ENCODE measurements at places on chromosomes 1 and 21.

DNA sequence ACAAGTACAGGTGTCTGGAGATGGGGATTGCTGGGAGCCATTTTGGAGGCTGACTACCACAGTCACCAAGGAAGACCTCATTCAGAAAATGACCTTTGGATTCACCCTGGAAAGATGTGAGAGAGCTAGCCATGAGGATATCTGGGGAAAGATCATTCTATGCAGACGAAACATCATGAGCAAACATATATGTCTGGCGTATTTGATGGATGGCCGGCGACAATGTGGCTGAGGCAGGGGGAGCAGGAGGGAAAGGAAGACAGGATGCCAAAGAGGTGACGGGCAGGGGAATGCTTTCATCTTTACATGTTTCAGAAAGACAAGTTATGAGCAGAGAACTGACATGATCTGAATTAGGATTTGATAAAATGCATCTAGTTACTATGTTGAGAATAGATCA is 61.5 kb upstream of the SOX13 start:
- no peak for DNase-seq
- H3K27me3 ChIP-seq: peaks cover 8% of the 10 kb centered on the region
- H3K27ac ChIP-seq: no peak overlapping the region
- no peaks in the 10 kb centered on the region for H3K4me1 ChIP-seq
- no peak overlapping the region for H3K4me3 ChIP-seq

- H3K4me1 ChIP-seq: no peaks in the 10 kb centered on the region
- no peak overlapping the region for H3K4me3 ChIP-seq
- H3K36me3 ChIP-seq: no peaks in the 10 kb centered on the region
- H3K27me3 ChIP-seq: peaks cover 18% of the 10 kb centered on the region
These were observed 16.2 kb upstream of the TP53BP2 start for GRCh38 chr1:223861904-223862303.

DNA sequence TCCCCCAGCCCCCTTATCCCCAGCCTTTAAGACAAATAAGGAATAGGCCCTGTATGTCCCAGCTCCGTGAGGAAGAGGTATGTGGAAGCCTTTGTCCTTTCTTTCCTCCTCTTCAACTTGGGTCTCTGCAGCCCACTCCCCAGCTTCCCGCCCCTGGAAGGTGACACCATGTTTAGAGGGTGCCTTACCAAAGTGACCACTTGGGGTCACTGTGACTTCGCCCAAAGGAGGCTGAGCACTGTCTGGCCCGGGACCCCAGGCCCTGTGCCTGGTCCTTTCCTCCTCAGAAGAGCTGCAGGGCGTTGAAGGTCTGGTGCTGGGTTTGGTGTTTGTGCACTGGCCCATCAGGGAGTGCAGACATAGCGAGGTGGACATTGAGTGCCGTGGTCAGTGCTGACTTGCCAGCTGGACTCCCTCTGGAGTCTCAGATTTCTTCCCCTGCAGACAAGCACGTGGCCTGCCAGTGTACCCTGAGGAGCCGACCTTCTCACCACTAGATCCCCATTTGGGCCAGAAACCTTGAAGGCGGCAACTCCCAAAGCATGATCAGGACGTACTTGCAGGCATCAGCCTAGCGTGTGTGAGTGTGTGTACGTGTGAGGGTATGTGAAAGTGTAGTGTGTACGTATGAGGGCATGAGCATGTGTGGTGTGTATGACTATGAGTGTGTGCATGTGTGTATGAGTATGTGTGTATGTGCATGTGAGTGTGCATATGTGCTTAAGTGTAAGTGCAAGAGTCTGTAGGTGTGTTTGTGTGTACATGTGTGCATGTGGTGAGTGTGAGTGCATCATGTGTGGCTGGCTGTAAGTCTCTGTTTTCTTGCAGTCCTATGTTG is 181.4 kb upstream of the KIAA0040 start:
- H3K4me3 ChIP-seq: no peak overlapping the region
- DNase-seq: no peak
- no peaks in the 10 kb centered on the region for H3K36me3 ChIP-seq
- peaks cover 4% of the 10 kb centered on the region for H3K27me3 ChIP-seq

- no peak overlapping the region for H3K4me3 ChIP-seq
- peaks cover 6% of the 10 kb centered on the region for H3K4me1 ChIP-seq
- H3K36me3 ChIP-seq: peaks cover 45% of the 10 kb centered on the region
- H3K27me3 ChIP-seq: no peaks in the 10 kb centered on the region
- no peak overlapping the region for H3K27ac ChIP-seq
- DNase-seq: no peak
These were observed 12.8 kb downstream of the ZDHHC18 start for GRCh38 chr1:26839339-26839722.

DNA sequence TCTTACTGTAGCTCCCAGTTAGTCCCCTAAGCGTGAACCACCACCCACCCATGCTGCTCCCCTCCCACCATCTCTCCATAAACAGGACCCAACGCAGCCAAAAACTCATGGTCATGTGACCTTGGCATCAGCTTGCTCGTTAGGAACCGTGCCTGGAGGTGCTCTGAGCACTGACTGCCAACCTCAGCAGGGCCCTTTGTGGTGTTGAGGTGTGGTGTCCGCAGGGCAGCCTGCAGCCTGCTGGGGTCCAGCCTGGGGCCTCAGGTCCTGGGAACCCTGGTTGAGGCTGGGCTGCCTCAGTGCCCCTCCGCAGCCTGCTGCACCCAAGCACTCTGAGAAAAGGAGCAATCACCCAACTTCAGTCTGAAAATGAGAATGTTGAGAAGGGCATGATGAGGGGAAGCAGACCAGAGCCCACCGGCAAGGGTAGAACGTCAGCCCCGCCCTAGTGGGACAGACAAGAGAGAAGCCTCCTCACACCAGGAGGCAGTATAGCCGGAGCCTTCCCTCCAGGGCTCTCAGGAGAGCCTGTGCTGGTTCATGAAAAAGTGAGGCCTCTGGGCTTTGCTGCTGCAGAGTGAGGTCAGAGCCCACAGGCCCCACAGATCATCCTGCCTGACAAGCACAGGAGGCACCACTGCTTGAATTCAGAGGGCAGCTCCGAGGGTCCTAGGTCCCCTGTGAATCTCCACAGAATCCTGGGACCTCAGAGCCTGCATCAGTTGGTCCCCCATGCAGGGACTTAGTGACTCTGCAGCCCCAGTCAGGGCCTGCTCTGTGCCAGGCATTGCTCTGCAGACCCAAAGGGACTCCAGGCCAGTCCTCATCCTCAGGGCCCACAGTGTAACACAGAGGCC is 4.9 kb upstream of the COL6A2 start:
- peaks cover 3% of the 10 kb centered on the region for H3K27me3 ChIP-seq
- H3K4me1 ChIP-seq: no peaks in the 10 kb centered on the region
- H3K4me3 ChIP-seq: no peak overlapping the region
- peaks cover 1% of the 10 kb centered on the region for H3K36me3 ChIP-seq

DNA sequence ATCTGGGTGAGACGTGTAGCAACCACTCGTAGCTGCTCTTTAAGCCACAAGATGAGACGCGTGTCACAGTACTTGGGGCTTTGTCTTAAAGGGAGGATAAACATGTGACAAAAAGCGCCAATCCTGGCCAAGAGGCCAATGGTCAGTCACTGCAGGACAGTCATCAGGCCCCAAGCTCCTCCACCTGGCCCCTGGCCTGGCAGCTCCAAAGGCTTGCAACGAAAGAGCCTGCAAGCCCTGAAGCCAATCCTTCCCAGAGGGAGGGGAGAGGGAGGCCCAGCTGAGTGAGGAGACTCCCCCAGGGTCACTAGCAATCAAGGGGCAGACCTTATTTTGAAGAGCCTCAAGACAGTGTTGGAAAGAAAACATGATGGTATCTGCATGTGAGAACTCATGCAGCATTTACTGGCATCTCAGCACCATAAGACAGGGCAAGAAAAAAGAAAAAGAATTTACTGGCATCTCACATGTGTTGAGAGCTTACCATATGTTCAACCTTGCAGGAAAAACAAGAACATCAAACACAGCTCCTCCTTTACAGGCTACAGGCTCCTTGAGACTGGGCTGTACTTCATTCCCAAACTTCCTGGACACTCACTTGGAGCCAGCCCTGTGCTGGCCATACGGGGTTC is 11.4 kb downstream of the GLIS1 start:
- H3K4me1 ChIP-seq: no peaks in the 10 kb centered on the region
- H3K27me3 ChIP-seq: peaks cover 15% of the 10 kb centered on the region
- H3K36me3 ChIP-seq: no peaks in the 10 kb centered on the region
- H3K4me3 ChIP-seq: no peak overlapping the region
- H3K27ac ChIP-seq: no peak overlapping the region
- DNase-seq: no peak

DNA sequence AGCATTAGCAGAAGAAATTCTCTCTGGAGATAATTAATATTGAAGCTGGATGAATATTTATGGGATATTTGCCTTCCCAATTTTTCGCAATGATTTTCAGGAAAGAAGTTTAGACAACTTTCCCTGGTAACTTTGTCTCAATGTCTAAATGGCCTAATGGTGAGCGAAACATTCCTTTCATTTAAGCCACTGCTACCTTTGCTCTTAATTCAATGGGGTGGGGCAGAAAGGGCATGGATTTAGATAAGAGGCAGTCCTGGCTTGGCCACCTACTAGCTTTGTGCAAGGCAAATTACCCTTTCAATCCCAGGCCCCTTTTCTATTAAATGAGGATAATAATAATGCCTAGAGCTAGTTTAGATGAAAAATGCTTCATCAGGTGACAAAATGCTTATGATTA is 27.1 kb upstream of the LYST start:
- no peaks in the 10 kb centered on the region for H3K27me3 ChIP-seq
- H3K4me3 ChIP-seq: no peak overlapping the region
- DNase-seq: no peak
- H3K27ac ChIP-seq: no peak overlapping the region

- H3K27ac ChIP-seq: peak overlapping the region; percentile 78
- peaks cover 6% of the 10 kb centered on the region for H3K27me3 ChIP-seq
- DNase-seq: peak; percentile 17
- peaks cover 36% of the 10 kb centered on the region for H3K4me1 ChIP-seq
- H3K4me3 ChIP-seq: peak overlapping the region; percentile 89
- peaks cover 12% of the 10 kb centered on the region for H3K36me3 ChIP-seq
These were observed 25.3 kb upstream of the PIK3CD start for GRCh38 chr1:9626201-9626608.

DNA sequence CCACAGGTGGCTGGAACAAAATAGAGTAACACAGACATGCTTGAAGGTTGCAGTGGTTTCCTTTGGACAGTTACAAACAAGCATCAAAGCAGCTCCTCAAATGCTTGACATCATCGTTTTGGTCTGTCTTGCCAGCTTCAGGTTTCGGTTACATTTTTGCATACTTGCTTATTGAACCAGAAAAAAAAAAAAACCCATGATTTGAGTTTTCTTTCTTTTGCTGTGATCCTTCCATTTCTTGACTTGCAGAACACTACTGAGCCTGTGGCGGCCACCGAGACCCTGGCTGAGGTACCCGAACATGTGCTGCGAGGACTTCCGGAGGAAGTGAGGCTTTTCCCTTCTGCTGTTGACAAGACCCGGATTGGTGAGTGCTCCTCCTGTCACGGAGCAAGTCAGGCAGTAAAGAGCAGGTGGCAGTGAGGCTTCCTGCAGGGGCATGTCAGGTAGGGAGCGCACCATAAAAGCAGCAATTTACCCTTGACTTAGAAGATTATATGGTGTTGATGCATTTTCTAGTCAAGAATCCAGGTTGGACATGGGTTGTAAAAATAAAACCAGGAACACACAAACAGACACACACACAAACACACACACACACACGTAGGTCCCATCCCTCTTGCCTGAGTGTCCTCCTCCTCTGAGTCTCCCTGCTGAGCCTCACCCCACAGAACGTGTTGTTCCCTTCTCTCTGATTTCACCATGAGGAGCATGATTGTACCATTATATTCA is 30.9 kb downstream of the PRDM2 start:
- peak; percentile 83 for DNase-seq
- no peaks in the 10 kb centered on the region for H3K27me3 ChIP-seq
- peak overlapping the region; percentile 83 for H3K4me3 ChIP-seq

- H3K36me3 ChIP-seq: no peaks in the 10 kb centered on the region
- H3K4me3 ChIP-seq: no peak overlapping the region
- no peaks in the 10 kb centered on the region for H3K4me1 ChIP-seq
- H3K27ac ChIP-seq: no peak overlapping the region
These were observed 224.1 kb downstream of the TRABD2B start for GRCh38 chr1:47772960-47773682.

DNA sequence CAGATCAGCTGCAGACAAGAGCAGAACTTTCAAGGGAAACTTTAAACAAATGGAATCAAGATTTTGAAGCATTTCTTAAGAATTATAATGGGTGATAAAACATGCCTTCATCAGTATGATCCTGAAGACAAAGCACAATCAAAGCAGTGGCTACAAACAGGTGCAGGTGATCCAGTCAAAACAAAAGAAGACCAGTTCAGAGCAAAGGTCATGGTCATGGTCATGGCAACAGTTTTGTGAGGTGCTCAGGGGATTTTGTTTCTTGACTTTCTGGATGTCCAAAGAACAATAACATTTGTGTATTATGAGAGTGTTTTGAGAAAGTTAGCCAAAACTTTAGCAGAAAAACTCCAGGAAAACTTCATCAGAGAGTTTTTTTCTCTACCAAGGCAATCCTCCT is 681.7 kb upstream of the PTBP2 start:
- H3K36me3 ChIP-seq: no peaks in the 10 kb centered on the region
- no peak for DNase-seq
- H3K27ac ChIP-seq: no peak overlapping the region
- no peak overlapping the region for H3K4me3 ChIP-seq
- no peaks in the 10 kb centered on the region for H3K27me3 ChIP-seq

GRCh38 chr21:27480841-27481261 is 514.0 kb upstream of the ADAMTS5 start:
- no peak overlapping the region for H3K4me3 ChIP-seq
- no peak for DNase-seq
- no peaks in the 10 kb centered on the region for H3K36me3 ChIP-seq
- no peak overlapping the region for H3K27ac ChIP-seq
- H3K27me3 ChIP-seq: no peaks in the 10 kb centered on the region

- no peaks in the 10 kb centered on the region for H3K4me1 ChIP-seq
- H3K4me3 ChIP-seq: no peak overlapping the region
- no peak for DNase-seq
- peaks cover 3% of the 10 kb centered on the region for H3K27me3 ChIP-seq
- H3K36me3 ChIP-seq: no peaks in the 10 kb centered on the region
- no peak overlapping the region for H3K27ac ChIP-seq
These were observed 357.6 kb upstream of the NR5A2 start for GRCh38 chr1:199669916-199670315.

DNA sequence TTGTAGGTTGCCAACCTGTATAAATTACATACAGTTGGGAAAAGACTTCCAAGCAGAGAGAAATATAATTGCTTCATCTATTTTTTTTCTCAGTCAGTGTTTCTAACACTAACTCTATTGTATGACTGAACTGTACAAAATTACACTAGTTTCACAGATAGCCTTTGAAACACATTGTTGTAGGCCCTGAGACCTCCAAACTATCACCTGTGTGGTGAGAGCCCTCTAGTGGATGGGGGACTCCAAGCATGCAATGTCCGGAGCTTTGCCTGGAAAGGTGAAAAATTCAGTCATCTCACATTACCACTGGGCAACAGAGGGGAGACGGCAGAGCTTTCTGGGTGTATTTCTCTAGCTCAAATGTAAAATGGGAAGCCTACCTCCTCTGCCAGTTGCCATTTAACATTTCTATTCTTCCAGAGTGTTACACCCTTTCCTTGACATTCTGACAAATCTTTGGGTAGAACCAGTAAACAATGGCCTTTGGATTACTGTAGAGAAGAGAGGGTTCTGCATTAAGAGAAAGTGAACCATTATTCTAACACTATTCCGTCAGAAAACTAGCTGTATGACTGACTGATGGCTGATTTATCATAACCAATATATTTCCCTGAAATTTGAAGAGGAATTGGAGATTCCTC is 212.2 kb downstream of the LYPLAL1 start:
- no peak overlapping the region for H3K4me3 ChIP-seq
- H3K27me3 ChIP-seq: peaks cover 24% of the 10 kb centered on the region
- no peaks in the 10 kb centered on the region for H3K36me3 ChIP-seq
